Hippocampal formation (tissue), 2 donors: ENCODE measurements at places on chromosomes 5 and 9.

DNA sequence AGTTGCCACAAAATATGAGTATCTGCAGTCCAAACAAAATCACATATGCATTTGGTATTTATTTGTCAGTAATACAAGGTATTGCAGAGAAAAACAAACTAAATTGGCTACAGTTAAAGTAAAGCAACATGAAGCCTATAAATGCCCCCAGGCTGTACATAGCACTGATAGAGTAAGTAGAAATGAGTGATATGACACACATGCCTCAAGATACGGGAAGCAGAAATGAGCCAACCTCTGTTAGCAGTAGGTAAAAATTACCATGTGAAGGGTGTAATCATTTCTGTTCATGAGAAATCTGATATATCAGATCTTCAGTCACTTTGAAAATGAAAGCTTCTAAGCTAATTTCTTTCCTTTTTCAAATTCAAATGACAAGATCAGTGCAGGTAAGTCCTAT lies 131.1 kb downstream of the CHSY3 start:
- DNase-seq = no peak

- no peak for DNase-seq
Observed at GRCh38 chr9:78049484-78049883, 17.9 kb upstream of the GNAQ start.

GRCh38 chr9:35681341-35682002 lies 7.7 kb downstream of the CA9 start:
- no peak for DNase-seq

DNA sequence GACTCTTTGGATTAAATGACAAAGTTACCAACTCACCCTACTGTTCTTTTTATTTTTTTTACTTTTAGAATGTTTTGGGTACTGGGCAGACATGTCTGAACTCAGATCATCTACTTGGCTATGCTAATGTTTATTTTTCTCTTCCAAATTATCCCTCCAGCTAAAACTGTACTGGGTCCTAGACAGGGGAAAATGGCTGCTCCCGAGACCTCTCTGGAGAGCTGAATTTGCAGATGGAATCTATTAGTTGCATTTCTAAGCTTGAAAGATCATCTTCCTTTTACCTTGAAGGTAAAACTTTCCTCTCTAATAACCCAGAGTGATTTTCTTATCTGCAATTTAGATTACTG lies 197.5 kb upstream of the SEMA6A start:
- no peak for DNase-seq

GRCh38 chr5:149322518-149322917 lies 22.8 kb upstream of the GRPEL2 start:
- no peak for DNase-seq

- no peak for DNase-seq
Observed at GRCh38 chr5:14417792-14418765, 163.5 kb upstream of the OTULINL start.

DNA sequence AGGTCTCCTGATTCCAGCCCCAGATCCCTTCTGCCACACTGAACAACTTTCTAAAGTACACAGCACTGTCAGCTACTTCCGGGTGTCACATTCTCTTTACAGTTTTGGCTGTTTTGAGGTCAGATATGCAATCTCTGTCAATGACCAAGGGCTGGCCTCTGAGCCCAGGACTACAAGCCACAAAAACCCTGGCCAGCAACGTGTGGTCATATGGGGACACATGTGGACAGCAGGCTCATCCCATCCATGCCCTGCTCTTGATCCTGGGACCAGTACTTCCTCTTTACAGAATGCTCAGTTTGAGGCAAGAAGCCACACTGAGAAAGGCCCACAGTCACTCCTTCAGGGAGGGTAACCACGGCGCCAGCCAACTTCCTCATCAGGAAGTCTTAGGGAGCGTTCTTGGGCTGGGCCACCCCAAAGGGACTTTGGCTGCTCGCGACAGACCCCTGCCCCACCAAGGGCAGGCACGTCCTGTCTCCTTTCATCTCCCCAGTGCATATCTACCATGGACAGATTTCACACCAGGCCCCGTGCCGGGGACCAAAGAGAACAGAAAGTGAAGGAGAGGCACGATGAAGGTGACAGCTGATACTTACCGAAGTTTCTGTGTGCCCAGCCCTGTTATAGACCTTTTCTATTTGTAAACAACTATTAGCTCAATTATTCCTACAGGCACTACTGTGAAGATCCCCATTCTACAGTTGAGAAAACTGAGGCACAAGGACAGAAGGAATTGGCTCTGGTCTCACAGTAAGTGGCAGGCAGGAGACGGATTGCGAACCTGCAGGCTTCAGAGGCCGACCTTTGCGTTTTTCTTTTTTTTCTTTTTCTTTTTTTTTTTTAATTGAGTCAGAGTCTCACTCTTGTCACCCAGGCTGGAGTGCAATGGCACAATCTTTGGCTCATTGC lies 37.3 kb downstream of the STK10 start:
- peak; percentile 30 for DNase-seq

GRCh38 chr9:137878146-137878941 lies 762 bp downstream of the CACNA1B start:
- no peak for DNase-seq

DNA sequence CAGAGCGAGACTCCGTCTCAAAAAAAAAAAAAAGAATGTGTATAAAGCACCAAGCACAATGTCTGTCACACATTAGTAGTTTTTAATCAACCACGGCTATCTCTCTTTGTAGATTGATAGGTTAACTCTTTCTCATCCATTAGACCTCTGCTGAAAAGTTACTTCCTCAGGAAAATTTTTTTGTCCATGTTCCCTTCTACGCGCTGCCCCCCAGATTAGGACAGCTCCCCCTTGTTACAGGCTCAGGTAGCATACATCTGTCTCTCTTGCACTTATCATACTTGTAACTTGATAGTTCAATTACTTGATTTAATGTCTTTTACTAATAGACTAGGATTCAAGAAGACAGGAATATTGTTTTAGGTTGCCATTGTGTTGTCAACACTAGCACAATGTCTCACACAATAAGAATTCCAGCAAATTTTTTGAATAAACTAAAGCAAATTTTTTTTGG lies 1.5 kb downstream of the SPDL1 start:
- DNase-seq = no peak

GRCh38 chr9:124782661-124783574 lies 6.0 kb downstream of the OLFML2A start:
- no peak for DNase-seq

DNA sequence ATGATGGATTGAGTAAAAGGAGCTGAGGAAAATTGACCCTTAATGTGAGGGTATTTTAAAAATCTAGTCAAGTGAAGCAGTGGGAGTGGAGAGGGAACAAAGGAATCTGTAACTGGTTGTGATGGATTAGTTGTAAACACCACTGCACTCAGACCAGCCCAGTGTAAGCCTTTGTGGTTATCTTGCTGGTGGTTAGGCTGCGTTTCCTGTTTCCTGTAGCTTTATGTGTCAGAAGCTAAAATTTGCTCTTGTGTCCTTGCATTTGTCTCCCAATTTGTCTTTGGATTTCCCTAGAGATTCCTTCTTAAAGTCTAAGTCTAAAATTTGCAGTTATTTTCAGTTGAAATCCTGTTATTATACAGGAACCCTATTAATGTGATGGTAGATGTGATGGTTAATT lies 6.3 kb downstream of the IFNA21 start:
- DNase-seq = no peak

DNA sequence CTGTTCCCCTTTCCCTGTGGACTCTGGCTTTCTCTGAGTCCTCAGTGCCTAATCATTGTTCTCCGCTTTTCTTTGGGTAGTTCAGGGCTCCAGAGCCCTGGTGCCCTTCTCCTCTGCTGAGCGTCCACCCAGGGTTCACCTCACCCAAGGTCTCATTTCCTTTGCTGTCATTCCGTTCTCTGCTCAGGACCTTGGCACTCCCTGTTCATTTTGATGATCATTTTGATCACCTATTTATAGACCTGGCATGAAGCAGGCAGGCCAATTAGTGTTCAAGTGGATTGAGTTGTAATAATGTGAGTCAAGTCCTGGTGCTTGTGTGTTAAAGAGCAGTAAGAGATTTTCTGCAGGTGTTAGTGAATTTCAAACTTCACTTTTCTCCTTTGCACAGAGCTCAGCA lies 3.6 kb downstream of the TRIO start:
- DNase-seq = no peak

DNA sequence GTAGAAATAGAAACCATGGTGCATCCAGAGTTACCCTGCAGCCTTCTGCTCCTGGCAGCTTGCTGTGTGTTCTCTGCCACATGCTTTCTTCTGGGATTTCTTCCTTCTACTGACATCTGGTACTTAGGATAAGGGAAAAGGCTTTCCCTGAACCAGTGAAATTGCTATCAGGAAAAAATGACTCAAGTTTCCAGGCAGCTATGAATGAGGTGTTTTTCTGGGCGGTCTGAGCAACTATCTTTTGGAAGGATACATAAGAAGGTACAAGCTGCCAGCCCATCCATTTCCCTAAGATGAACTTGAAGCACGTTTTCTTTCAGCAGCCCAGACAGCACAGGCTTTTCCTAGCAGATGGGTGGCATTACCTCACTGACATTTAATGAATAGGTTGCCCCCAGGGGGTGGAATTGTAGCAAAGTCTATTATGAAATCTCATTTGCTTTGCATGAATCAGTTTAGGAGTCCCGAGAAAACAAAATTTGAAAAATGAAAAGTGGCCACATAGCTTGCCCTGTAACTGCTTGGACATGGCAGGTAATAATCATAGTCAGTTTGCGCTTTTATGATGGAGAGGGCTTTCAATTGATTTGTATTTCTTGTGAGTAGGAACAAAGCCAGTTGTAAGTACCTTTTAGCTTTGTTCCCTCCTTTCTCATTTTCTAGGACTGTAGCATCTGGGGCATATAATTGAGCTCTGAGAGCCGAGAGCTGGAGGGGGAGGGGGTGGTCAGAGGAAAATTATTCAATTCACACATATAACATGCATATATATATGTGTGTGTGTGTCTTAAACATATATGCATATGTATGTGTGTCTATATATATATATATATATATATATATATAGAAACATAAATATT lies 108.5 kb downstream of the C9orf152 start:
- no peak for DNase-seq

DNA sequence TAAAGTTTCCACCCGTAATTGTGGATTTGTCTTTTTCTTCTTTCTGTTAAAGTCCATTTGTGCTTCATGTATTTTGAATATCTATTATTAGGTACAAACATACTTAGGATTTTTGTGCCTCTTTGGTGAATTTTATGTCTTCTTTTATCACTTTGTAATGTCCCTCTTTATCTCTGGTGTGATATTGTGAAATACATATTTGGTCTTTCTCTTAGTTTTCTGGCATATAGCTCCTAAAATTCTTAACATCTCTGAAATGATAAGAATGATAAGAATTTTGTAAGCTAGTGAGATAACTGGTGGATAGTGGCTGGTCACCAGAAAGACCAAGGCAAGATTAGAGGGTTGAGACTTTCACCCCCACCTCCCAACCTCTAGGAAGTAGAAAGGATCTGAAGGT lies 111.1 kb downstream of the KCTD16 start:
- DNase-seq = no peak

- DNase-seq = no peak
Observed at GRCh38 chr9:32011049-32011448, 373.4 kb upstream of the ACO1 start.

DNA sequence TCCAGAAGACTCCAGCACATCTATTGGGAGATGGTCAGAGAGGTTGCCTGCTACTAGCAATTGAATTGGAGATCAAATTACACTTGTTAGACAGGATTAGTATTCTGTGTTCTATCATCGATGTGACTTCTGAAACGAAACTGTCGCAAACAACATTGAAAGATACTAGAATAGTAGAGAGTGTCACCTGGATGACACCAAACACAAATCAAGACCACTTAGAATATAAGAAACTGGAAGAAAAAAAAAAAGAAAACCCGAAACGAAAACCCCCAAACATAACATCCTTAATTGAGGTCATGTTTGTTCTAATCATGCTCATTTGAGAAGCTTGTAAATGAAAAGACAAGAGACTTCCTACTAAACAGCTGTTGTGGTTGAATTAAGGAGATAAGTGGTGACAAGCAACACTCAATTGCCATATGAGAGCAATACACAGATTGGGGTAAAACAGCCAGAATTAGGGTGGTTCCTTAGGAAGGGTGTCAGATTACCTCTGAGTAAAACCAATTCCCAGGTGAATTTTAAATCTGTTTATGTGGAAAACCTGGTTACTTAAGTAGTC lies 97.6 kb downstream of the BASP1 start:
- no peak for DNase-seq

DNA sequence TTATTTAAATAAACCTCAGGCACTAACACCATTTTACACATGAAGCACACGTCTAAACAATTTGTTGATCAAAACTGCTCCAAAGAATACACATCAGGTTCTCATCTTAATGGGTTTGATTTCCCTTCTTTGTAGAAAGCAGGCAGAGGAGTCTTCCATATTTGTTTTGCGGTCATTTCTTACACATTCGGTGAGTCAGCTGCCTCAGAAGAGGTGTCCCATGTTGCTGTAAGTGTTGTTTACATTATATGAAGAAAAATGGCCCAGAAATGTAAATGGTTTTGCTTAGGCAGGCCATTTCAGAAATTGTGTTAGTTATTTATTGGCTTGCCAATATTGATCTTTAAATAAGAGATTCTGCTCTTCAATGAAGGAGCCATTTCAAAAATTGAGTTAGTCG lies 325.8 kb downstream of the TENT4A start:
- DNase-seq = no peak

- DNase-seq = no peak
Observed at GRCh38 chr5:123855609-123856008, 343.6 kb downstream of the CSNK1G3 start.

DNA sequence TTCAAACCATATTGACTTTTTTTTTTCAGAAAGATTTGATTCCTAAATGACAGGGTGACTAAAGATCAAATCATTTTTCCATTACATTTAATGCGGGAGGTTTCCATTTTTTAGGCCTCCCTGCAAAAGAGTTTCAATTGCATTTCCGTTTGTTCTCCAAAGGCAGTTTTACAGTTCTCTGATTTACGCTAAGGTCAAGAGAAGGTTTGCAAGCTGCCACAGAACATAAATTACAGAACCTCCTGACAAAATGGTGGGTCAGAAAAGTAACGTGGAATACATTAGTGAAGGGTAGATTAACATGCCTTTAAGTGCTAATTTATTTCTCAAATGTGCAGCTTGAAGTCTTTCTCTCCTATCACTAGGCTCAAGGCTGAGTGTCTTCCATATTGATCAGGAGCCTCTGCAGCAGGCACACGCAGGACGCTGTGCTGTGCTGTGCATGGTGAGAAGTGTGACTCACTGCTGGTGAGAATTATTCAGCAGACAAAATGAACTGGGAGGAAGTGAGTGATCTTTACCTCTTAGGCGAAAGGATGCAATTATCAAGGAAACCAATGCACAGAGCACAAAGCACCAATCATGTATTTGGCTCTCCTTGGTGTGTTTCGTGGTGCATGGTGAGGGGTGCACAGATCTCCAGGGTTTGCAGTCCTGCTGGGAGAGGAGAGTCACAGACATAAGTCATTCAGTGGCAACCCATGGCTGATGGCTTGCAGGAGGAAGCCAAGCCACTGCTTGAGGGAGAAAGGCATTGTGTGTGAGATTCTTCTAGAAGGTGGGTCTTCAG lies 136.3 kb downstream of the TENT4A start:
- peak; percentile 7 for DNase-seq

GRCh38 chr5:177124486-177124991 lies 9.0 kb upstream of the NSD1 start:
- no peak for DNase-seq

GRCh38 chr9:137188490-137189296 lies at the start of the genes ANAPC2 and SSNA1:
ANAPC2 (minus strand) TSS chr9:137188560; CDS start chr9:137188532, 28 bp downstream.
SSNA1 (plus strand) TSS chr9:137188676; CDS start chr9:137188727, 51 bp downstream.
- peak; percentile 84 for DNase-seq
